Amygdala (tissue), 56 donors: ENCODE measurements at places on chromosomes 7 and 10.

DNA sequence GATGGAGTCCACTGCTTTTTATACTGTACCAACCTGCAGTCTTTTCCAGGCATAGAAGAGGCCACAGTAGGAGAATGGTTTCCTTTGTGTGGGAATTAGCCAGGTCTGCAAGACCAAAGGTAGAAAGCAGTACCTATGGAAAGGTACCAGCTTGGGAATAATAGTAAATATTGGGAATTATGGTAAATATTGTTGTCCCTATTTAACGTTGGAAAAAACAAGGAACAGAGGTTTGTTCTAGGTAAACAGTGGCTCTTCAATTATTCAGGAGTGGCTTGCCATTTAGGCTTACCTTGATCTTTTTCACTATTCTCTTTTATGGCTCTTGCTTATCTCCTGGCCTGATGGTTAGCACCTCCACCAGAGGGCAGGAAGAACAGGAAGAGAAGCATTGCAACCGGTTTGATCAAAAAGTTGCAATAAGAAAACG lies 43.9 kb upstream of the GSAP start:
- DNase-seq: no peak

GRCh38 chr7:47404010-47404409 lies 177.9 kb downstream of the TNS3 start:
- no peak for DNase-seq

GRCh38 chr10:71345694-71346093 lies 26.6 kb downstream of the SLC29A3 start:
- DNase-seq: no peak

- no peak for DNase-seq
These were observed 488.4 kb upstream of the AKR1E2 start for GRCh38 chr10:4337563-4337962.

DNA sequence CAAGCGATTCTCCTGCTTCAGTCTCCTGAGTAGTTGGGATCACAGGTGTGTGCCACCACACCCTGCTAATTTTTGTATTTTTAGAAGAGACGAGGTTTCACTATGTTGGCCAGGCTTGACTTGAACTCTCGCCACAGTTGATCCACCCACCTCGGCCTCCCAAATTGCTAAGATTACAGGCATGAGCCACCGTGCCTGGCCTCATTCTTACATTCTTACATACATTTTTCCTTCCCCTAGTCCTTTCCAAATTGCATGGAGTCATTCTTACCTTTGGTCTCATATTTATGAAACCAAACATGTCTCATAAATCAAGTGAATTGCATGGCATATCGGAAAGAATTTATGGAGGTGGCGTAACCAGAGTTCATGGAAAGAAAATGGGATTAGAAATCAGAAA lies 148.5 kb downstream of the ANLN start:
- no peak for DNase-seq

DNA sequence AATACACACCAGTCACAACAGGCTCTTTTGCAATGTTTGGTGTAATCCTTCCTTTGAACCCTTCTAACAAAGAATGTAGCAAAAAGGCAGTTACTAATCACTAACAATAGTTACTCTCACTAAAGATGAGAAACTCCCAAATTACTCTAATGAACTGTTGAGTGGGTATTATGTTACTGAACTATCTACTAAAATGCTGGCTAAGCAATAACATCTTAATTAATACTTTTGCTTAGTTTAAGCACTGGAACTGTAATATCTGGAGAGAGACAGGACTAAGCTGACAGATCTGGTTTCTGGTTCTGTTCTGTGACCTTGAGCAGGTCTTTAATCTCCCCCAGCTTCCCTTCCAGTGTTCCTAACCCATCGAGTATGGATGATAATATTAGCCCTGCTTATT lies 241.7 kb downstream of the CHCHD3 start:
- DNase-seq: no peak

- DNase-seq: no peak
These were observed 1.5 kb downstream of the ABCB4 start for GRCh38 chr7:87473986-87474385.

DNA sequence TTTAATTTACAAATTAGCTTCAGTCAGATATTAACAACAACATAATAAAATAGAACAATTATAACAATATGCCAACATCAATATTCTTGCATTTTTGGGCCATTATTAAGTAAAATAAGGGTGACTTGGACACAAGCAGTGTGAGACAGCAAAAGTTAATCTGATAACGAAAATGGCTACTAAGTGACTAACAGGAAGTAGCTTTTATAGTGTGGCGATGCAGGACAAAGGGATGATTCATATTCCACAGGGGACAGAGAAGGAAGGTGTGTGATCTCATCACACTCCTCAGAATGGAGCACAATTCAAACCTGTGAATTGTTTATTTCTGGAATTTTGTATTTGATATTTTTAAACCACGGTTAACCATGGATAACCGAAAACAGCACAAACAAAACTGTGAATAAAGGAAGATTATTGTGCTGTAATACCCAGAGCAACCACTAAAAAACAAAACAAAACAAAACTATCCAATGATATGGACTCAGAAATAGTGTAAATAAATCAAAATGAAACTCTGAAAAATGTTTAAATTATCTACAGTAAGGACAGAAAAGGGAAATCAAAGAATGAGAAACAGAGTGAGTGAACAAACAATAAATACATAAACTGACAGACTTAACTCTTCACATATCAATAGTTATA lies 66.9 kb upstream of the TFEC start:
- DNase-seq: no peak

DNA sequence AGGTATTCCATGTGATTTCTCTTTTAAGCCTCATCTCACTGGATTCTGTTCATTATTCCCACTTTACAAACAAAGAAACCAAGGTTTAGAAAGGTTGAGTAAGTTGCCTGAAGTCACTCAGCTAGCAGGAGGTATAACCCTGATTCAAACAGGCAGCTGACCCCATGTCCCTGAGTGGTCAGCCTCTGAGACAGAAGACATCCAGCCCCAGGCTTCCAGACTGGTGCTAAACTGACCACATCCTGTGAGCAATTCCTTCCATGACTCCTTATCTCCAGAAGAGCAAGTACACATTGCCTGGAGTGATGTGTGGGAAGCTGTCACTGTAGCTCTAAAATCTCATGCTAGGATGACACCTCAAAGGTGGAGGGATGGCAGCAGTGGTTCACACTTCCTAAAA lies 3.7 kb downstream of the PLPP4 start:
- DNase-seq: no peak

- DNase-seq: no peak
These were observed 89.3 kb upstream of the PRKCQ start for GRCh38 chr10:6669269-6669859.

DNA sequence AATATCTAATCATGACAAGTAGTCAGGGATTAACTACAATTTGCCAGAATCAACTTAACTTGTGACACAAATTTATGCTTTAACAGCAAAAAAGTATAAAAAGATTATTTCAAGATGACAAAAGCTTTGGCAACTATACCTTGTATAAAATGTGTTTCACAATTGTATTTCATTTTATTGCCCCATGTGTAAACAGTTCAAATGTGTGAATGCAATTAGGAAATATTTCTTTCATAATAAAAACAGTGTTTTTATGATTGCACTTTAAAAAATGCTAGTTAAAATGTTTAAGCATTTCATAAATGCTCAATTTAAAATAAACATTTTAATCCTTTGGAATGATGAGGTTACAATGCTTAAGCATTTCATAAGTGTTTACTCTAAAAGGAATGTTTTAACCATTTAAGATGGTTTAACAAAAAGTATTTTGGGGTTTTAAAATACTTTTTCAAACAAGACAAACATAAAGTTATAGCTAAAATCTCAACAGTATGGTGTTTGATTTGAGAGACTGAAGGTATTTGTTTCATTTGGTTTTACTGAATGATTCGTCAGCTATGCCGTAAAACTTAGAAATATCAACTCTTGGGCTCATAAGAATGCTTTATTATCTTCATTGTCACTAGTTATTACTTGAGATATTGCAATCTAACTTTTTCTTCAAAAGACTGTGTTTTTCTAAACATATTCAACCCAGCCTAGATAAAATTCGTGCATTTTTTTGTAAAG lies 50.1 kb downstream of the SFTPD start:
- no peak for DNase-seq

DNA sequence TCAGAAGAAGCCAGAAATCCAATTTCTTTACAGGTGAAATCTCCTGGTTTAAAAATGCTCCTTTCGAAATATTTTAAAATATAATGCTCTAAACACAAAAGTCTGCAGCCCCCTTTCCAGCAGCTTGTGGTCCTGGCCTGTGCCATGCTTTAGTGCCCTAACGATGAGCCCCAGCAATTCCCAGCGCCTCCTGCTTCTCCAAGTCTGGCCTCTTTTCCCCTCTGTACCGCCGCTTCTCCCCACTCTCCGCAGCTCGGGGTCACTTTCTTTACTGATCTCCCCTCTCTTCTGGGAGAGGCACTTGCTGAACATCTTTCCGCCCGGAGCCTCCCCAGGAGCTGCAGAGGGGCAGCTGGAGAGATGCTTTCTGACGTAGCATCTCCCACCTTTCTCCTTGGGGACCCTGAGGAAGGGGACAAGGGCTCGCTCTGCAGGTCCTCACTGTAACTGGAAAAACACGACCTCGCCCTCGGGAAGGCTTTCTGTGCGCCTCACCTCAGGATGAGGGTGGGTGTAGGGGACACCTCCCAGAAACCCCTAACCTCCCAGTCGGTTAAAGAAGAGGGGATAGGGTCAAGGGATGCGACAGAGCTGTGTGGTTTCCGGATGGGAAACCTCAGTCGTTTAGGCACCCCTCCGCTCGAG lies 565 bp upstream of the INA start:
- DNase-seq: no peak

- no peak for DNase-seq
These were observed 27.8 kb upstream of the RET start for GRCh38 chr10:43049081-43049551.

GRCh38 chr10:34507217-34507616 lies 307.9 kb downstream of the PARD3 start:
- DNase-seq: no peak

- no peak for DNase-seq
These were observed 86.8 kb downstream of the HBP1 start for GRCh38 chr7:107255602-107256001.

- DNase-seq: no peak
These were observed 810.2 kb downstream of the PCDH15 start for GRCh38 chr10:53990799-53991238.

DNA sequence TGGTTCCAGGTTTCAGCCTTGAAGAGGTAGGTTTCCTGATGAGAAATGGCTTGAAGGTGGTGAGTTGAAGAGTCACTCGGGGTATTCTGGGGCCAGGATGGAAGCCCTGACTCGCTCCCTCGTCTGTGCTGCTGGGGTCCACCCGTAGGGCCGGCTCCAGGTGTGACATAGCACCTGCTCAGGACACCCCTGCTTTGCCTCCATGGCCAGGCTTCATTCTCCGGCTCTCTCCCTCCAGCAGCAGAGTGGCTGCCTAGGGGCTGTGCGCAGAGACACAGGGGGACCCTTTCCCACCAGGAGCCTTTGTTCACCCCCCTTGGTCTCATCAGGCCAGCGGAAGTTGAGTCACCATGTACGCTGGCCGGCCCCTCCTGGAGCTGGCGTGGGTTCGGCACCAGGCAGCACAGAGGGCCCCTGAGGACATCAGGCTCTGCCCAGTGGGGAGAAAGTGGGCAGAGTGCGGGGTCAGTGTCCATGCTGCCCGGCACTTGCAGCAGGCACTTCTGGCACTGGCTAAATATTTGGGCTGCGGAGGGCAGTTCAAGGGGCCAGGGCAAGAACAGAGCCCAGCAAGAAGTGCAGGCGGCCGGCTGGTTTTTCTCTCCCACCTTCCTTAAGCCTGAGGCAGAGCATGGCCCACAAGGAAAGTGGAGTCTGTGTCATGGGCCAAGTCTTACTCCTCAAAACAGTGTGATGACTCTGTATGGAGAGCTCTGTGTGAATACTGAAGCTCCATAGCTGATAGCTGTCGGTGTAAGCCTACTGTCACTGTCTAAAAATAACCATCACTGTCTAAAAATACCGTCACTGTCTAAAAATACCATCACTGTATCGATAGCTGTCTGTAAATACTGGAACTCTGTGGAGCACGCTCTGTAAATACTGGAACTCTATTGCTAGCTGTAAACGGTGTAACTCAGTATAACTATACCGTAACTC lies 3.7 kb upstream of the PRKAR1B start:
- no peak for DNase-seq

DNA sequence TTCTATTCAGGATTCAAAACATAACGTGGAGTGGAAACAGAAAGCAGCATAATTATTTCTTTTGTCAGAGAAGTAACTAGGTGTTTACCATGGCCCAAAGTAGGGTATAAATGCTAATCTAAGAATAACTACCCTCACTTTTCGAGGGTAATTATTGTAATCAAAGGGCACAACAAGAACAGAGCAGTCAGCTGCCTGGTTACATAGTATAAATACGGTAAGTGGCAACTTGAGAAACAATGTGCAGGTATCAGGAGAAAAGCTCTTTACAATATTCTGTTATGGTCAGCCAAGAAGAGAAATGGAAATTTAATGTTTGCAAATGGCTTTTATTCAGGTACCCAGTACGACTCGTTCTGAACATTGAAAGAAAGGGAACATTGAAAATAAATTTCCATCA lies 242.0 kb upstream of the NPY start:
- DNase-seq: no peak

DNA sequence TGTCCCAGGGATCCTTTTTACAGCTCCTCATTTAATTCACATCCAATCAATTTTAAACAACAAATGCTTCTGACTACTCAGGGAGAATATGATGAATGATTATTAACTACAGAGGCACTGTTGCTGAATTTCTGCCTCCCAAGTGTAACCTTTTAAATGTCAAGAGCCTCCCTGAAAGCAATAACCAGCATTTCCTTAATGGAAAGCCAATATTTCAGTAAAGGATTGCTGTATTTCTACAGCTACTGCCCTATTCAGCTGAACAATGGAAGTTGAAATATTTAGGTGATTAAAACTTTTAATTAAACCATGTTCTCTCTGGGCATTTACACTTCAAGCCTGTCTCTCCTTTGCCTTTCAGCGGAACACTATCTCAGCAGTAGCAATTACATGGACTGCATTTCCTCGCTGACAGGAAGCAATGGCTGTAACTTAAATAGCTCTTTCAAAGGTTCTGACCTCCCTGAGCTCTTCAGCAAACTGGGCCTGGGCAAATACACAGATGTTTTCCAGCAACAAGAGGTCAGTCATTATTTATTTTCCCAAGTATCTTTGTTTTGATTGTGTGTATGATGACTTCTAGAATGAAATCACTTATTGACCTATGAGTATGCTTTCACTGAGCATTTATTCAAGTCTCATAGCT lies 304.7 kb downstream of the BICC1 start:
- DNase-seq: no peak

- peak; percentile 12 for DNase-seq
These were observed 67.6 kb downstream of the TMEM130 start for GRCh38 chr7:98802088-98802780.

GRCh38 chr10:30493609-30494530 lies 59.9 kb downstream of the MAP3K8 start:
- DNase-seq: peak; percentile 27

DNA sequence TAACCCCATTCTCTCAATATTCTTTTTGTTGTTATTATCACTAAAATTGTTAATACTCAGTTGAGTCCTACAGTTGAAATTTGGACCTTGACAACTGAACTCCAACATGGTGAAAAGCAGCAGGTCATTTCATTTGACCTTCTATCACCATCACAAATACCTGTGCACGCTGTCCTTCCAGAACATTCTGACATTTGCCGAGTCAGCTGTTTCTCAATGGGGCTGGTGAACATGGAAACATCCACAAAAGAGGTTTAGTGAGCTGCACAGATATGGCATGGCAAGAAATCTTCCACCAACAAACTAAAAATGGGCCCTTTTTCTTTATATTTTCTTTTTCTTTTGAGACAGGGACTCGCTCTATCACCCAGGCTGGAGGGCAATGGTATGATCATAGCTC lies 169.7 kb downstream of the ZNF438 start:
- DNase-seq: no peak
